CD4-positive, alpha-beta memory T cell (primary cell): ENCODE measurements at places on chromosomes 1 and 21. TPM values are rescaled to one million over a fixed set of nuclear protein-coding genes. Genes with fewer than 3 reads are reported as not detected.

GRCh38 chr1:19569786-19570185 lies 74.3 kb upstream of the NBL1 start:
- no peak for DNase-seq

RHBG gene
- total RNA-seq, result not detected

DNA sequence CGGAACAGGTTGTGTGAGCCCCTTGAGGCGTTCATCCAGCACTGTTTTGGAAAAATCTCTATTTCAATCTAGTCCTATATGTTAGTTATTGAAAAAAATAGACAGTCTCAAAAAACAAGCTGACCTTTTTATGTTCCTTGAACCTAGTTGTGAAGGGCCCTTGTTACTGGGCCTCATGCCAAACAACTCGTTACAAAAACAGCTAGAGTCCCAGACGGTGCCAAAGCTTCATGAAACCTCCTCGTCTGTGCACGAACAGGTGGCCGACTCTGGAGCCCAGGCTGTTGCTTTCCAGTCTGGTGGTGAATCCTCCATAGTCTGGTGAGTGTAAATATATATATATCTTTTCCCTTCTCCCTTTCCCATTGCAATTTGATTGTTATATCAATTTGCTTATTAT lies at the start of gene CHIA:
CHIA (plus strand) TSS at position 222 of the 400 bp plus-strand sequence. CDS start 19,617 bp downstream, outside the sequence.
- no peak for DNase-seq

GPR52 gene
- 3.4 TPM for total RNA-seq

TRAPPC3 gene
- total RNA-seq, result 56.4 TPM

- no peak for DNase-seq
These were observed 249.0 kb upstream of the ZP4 start for GRCh38 chr1:238139713-238140112.

- no peak for DNase-seq
These were observed 105.1 kb downstream of the SEC16B start for GRCh38 chr1:177864538-177865305.

DNA sequence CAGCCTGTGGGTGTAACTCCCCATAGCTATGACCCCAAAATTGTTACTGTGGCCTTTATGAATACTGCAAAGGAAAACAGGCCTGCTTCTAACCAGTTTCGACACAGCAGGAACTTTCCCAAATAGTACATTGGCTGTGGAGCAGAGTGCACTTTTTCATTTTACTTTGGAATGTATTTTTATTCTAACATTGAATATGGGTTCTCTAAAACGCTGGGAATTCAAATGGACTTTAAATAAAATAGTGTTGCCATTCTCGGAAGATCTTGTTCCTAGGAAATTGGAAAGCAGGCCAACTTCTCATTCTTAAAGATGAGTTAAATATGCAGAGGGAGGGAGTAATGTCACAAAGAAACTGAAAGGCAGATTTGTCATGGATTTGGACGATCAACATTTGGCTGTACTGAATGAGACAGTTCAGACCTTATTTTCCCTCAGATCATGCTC lies 39.6 kb upstream of the ARHGAP29 start:
- DNase-seq, result no peak

- no peak for DNase-seq
These were observed 11.6 kb upstream of the PM20D1 start for GRCh38 chr1:205861540-205861939.

ANKRD35 gene
- not detected for total RNA-seq

MROH9 gene
- not detected for total RNA-seq

DNA sequence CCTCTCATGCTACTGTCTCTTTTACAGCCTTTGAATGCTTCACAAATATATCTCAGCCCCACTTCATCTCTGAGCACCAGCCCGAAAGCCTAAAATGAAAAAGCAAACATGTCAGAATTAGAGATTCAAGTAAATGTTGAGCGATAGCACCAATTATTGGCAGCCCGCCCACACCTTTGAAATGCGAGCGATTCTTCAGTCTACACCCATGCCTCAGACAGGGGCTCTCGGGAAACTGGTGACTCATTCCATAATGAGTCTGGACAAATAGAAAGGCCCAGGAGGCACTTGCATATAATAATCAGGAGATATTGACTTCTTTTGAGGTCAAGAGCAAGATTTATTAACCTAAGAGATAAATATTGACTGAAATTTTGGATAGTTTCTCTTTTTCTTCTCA lies 487.3 kb upstream of the PTBP2 start:
- no peak for DNase-seq

DNA sequence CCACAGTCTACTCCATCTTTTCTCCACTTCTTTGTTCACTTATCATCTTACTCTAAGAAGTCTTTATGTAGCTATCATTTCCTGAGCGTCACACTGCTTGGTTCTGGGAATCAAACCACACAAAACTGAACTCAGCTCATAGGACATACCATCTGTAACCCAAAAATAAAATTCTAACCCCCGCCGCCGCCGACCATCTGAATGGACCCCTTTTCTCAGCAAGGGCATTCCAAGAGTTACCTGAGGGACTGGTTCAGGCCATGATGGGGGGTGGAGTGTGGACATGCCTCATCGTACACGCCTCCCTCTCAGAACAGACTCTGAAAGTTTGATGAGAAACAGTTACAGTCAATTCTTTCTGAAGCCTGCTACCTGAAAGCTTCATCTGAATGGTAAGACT lies 12.6 kb upstream of the CHI3L2 start:
- peak; percentile 65 for DNase-seq

GRCh38 chr1:201551096-201551495 lies 12.2 kb downstream of the NAV1 start:
- DNase-seq, result no peak
